Mesangial cell (primary cell): ENCODE measurements at places on chromosomes 4 and X. TPM values are rescaled to one million over a fixed set of nuclear protein-coding genes. Genes with fewer than 3 reads are reported as not detected.

Gene OTC
- not detected in 2 replicates for total RNA-seq

Gene PAGE4
- total RNA-seq, result not detected in 2 replicates

Gene ATP8A1
- 1.1 and 8.9 TPM in 2 replicates for total RNA-seq

Gene VCX2
- not detected in 2 replicates for total RNA-seq

Gene STATH
- total RNA-seq, result not detected in 2 replicates

Gene SCML2
- 0.38 and 1.1 TPM in 2 replicates for total RNA-seq

Gene C4orf54
- not detected in 2 replicates for total RNA-seq

Gene ATP6AP2
- total RNA-seq, result 60.8 and 82.5 TPM in 2 replicates

Gene CXCL11
- not detected in 2 replicates for total RNA-seq

Gene PHEX
- under 0.01 and 0.33 TPM in 2 replicates for total RNA-seq

Gene USP46
- total RNA-seq, result 8.5 and 8.8 TPM in 2 replicates

Gene MAGEA11
- total RNA-seq, result not detected in 2 replicates

Gene TMSB15B
- 4.2 and 13.7 TPM in 2 replicates for total RNA-seq

Gene RENBP
- total RNA-seq, result 0.98 and 11.3 TPM in 2 replicates

Gene SLC38A5
- total RNA-seq, result 28.0 and 75.9 TPM in 2 replicates

Gene SSX2B
- not detected in 2 replicates for total RNA-seq

Gene FAM236C
- total RNA-seq, result not detected in 2 replicates

Gene RIPPLY1
- 0.16 and 0.51 TPM in 2 replicates for total RNA-seq

Gene CORIN
- total RNA-seq, result 0.13 and 0.49 TPM in 2 replicates

Gene SATL1
- total RNA-seq, result not detected in 2 replicates

Gene CSAG3
- total RNA-seq, result not detected in 2 replicates

Gene ANKRD37
- total RNA-seq, result 2.8 and 7.7 TPM in 2 replicates

Gene RPS6KA6
- 1.3 TPM in 2 replicates for total RNA-seq

Gene RELL1
- total RNA-seq, result 52.3 and 58.1 TPM in 2 replicates

Gene ENAM
- total RNA-seq, result 0.89 TPM in 1 of 2 replicates, not detected in the other

Gene MAGEC1
- not detected in 2 replicates for total RNA-seq

Gene CXorf49B
- not detected in 2 replicates for total RNA-seq

Gene WAS
- total RNA-seq, result 0.38 TPM in 1 of 2 replicates, not detected in the other

Gene TACR3
- total RNA-seq, result not detected in 2 replicates

Gene JADE1
- 26.9 and 27.5 TPM in 2 replicates for total RNA-seq

Gene EPGN
- total RNA-seq, result not detected in 2 replicates

Gene ATP10D
- total RNA-seq, result 11.4 and 14.8 TPM in 2 replicates

Gene HOPX
- 2.4 and 51.0 TPM in 2 replicates for total RNA-seq

Gene ABCG2
- total RNA-seq, result 1.1 TPM in 1 of 2 replicates, not detected in the other

Gene TMEM35A
- 0.16 and 0.38 TPM in 2 replicates for total RNA-seq

Gene ITIH6
- not detected in 2 replicates for total RNA-seq

Gene TBX22
- not detected in 2 replicates for total RNA-seq

Gene NLGN4X
- total RNA-seq, result 0.49 and 1.0 TPM in 2 replicates
